ENCODE measurements at places on chromosomes 1 and 21.
A peak's percentile ranks its signal among the peaks of the same experiment; 100 is the strongest.

- DNase-seq = peak; percentile 61
Measured at GRCh38 chr1:160768295-160768657, 27.7 kb upstream of the LY9 start.

DNA sequence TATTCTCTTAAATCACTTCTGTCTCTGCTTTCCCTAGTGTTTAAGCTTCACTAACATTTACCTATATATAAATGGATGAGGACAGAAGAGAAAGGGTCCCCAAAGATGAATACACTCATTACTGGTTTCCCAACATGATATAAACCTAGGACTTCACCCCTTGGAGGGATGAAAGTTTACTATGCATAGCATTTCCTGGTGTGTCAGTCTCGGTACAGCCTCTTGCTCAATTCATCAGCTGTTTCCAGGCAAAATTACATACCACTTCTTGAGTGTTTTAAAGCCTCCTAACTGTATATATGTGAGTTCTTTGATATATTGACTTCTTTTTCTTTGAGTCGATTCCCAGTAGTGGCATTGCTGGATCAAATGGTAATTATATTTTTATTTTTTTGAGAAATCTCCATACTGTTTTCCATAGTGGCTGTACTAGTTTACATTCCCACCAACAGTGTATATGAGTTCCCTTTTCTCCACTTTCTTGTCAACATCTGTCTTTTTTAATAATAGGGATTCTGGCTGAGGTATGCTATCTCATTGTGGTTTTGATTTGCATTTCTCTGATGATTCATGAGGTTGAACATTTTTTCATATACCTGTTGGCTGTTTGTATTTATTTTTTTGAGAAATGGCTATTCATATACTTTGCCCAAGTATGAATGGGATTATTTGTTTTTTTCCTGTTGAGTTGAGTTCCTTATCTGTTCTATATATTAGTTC is 259.3 kb upstream of the CACYBP start:
- DNase-seq = no peak

DNA sequence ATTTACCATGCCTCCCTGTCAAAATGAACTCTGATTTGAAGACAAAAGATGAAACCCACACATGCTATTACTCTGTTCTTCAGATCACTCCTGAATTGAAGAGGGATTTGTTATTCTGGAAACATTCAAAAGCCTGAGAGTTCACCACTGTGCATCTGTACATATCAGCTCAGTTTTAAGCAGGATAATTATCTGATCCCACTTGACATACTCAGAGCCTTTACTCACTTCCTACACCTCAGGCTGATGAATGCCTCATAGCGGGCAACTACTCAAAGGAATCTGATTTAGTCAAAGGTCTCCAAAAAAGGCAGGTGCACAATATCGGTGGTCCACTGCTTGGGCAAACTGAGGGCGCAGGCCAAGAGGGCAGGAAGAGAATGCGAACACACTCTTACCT is 47.5 kb upstream of the LPAR3 start:
- DNase-seq = no peak

DNA sequence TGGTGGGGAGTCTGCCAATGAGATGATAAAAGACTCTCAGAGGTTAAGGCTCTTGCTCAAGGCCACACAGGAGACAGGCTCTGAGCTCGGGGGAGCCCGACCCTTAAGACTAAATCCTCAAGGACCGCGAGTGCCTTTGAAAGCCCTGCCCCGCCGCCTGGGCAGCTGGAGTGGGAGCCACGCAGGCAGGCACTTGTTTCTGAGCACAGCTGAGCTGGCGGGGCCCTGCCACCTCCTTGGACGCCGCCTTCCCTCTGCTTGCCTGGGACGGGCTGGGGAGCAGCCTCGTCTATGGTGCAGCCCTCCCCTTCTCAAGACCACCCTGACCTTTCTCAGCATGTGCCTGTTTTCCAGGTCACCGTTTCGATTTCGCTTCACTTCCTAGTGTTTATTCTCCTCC is 169.3 kb downstream of the CAMTA1 start:
- DNase-seq = no peak

DNA sequence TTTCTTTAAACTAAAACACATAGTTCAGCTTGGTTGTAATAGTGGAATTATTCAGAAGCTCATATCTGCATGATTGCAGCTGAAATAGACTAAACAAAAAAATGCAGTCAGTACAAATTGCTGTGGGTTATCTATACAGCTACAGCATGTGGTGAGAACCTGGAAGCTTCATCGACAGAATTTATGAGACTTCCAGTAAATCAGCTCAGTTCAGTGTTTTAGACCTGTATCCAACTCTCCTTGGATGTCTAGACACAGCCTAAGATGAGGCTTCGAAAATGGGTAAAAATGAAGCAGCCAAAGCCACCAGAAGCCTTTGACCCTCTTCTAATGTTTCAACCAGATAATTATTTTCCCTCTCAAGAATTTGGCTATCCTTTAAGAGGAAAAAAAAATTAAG is 127.1 kb upstream of the C1orf105 start:
- DNase-seq = no peak

GRCh38 chr1:160020196-160020595 is 11.6 kb downstream of the PIGM start:
- no peak for DNase-seq

- DNase-seq = no peak
Measured at GRCh38 chr21:42438316-42439205, 34.9 kb downstream of the UBASH3A start.

DNA sequence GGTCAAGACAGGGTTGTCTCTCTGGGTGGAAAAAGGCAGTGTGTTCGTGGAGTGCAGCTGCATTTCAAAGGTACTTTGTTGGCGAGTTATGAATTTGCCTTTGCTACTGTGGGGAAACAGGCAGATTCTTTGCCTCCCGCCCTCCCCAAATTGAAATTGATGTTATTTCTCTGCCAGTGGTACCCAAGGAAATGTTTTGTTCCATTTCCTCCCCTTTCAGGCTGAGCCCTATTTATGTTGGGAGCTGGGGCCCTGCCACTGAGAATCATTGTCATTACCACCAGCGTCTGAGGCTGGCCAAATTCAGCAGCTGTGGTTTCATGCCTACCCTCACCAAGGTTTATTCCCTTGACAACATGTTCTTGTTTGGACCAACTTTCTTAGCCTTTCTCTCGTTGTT is 48.5 kb upstream of the OLIG2 start:
- DNase-seq = no peak

- DNase-seq = no peak
Measured at GRCh38 chr1:202355944-202356553, 7.5 kb downstream of the PPP1R12B start.

Data from stimulated activated CD4-positive, alpha-beta T cell treated with anti-CD3 and anti-CD28 coated beads, Interleukin-1b, Interleukin-23, amount 100 ng/mL, for 1 hour (primary cell).